ENCODE measurements at places on chromosomes 13 and 19. TPM values are rescaled to one million over a fixed set of nuclear protein-coding genes. Genes with fewer than 3 reads are reported as not detected.

DNA sequence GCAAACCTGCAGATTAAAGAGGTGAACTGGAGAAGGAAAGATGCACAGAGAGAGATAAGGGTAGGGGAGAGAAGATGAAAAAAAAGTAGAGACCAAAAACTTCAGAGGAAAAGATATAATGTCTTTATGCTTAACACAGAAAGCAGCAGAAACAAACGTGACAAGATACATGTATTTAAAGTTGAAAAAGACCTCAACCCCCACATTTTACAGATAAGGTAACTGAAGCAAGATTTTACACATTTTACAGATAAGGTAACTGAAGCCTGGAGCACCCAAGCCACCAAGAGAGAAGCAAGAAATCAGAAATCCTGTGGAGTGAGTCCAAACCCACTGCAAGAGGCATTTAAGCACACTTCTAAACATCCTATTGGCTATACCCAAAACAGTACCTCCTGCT is 185.3 kb downstream of the TBC1D4 start:
- peaks cover 51% of the 10 kb centered on the region for H3K4me1 ChIP-seq
- DNase-seq, result no peak
- H3K4me3 ChIP-seq, result no peak overlapping the region
- peak overlapping the region; percentile 72 for H3K27ac ChIP-seq
- peaks cover 50% of the 10 kb centered on the region for H3K36me3 ChIP-seq

GRCh38 chr13:27508802-27509201 is 58.4 kb upstream of the MTIF3 start:
- no peak overlapping the region for H3K4me3 ChIP-seq
- DNase-seq, result no peak
- H3K27ac ChIP-seq, result no peak overlapping the region
- no peaks in the 10 kb centered on the region for H3K27me3 ChIP-seq
- no peaks in the 10 kb centered on the region for H3K4me1 ChIP-seq

- H3K36me3 ChIP-seq, result no peaks in the 10 kb centered on the region
- H3K4me1 ChIP-seq, result no peaks in the 10 kb centered on the region
- no peak overlapping the region for H3K4me3 ChIP-seq
- H3K27ac ChIP-seq, result no peak overlapping the region
Measured at GRCh38 chr19:50705422-50706019, 14.1 kb downstream of the SHANK1 start.

DNA sequence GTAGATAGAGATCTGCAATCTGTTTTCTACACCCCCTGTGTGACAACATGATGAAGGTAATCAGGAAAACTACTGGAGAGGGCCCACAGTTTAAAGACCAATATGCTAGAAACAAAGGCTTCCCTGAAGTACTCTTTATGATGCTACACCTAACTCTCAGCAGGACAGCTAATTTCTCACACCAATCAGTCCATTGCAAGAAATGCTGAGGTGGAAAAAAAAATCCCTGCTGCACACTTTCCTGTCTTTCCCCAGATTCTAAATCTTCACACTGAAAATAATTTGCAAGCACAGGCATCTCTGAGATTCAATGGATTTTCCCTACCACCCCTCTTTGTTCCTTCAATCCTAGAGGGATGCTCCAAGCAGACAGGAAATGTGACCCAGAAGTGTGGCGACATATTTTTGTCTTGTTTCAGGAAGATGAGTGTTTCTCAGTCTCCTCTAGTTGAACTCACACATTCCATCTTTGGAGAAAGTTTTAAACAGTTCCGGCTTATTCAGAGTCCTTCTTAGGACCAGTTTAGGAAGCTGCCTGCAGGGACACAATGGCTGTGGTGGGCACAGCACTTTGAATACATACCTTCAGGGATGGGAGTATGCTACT is 671.6 kb downstream of the DIAPH3 start:
- no peak for DNase-seq
- peaks cover 4% of the 10 kb centered on the region for H3K4me1 ChIP-seq
- H3K36me3 ChIP-seq, result no peaks in the 10 kb centered on the region
- no peak overlapping the region for H3K27ac ChIP-seq

DNA sequence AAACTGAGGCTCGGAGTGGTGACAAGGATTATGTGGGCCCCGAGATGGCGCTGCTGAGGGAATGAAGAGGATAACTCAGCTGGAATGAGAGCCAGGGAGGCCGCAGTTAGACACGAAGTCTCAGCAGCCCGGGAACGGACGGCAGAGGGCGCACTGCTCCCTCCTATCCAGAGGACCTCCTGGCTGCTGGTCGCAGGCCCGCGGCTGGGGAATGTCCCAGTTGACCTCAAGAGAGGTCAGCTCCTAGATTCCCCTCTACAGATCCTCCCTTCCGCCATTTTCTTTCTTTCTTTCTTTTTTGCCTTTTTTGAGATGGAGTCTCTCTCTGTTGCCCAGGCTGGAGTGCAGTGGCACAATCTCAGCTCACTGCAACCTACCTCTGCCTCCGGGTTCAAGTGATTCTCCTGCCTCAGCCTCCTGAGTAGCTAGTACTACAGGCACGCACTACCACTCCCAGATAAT is 24.1 kb upstream of the ASPDH start:
- peak; percentile 86 for DNase-seq
- H3K4me1 ChIP-seq, result no peaks in the 10 kb centered on the region
- H3K27ac ChIP-seq, result no peak overlapping the region
- no peak overlapping the region for H3K4me3 ChIP-seq
- peaks cover 12% of the 10 kb centered on the region for H3K27me3 ChIP-seq

WASF3 gene
- total RNA-seq, result 0.07 TPM

DNA sequence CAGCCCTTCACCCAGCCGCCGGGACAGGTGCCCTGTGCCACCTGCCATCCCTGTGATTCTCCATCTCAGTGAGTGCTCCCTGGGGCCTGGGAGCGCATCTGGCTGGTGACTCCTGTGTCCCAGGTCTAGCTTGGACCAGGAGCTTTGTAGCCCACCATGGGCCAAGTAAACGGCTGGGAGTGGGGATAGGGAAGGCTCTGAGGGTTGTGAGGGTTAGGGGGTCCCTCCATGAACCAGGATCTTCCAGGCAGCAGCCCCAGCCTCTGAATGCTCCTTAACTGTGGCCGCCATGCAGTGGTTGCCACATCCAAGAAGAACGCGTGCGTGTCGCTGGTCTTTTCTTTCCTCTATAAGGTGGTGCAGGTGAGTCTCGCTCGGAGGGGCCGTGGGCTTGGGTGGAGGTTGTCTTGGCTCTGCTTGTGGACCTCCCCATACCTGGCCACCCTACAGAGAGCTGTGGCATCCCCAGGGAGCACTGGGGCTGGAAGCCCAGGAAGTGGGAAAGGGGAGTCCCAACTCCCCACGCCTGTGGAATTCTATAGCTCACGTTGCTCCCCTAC is 8.4 kb downstream of the AP1M1 start:
- H3K27ac ChIP-seq, result peak overlapping the region; percentile 36
- no peak overlapping the region for H3K4me3 ChIP-seq
- peaks cover 69% of the 10 kb centered on the region for H3K4me1 ChIP-seq
- H3K36me3 ChIP-seq, result peaks cover 66% of the 10 kb centered on the region
- no peak for DNase-seq
- no peaks in the 10 kb centered on the region for H3K27me3 ChIP-seq

Measured in activated CD8-positive, alpha-beta T cell treated with anti-CD3 and anti-CD28 coated beads for 36 hours (primary cell).